ENCODE measurements at places on chromosomes 4 and X. TPM values are rescaled to one million over a fixed set of nuclear protein-coding genes. Genes with fewer than 3 reads are reported as not detected.

FOXO4 gene
- 9.4 TPM for total RNA-seq

ATP8A1 gene
- 59.2 TPM for total RNA-seq

MAGED2 gene
- 339 TPM for total RNA-seq

TMPRSS11D gene
- not detected for total RNA-seq

H2BW2 gene
- total RNA-seq, result not detected

GSTCD gene
- total RNA-seq, result 24.2 TPM

SOWAHB gene
- total RNA-seq, result 3.9 TPM

HOPX gene
- 45.9 TPM for total RNA-seq

OCIAD1 gene
- 134 TPM for total RNA-seq

TDO2 gene
- total RNA-seq, result 3.9 TPM

OCIAD2 gene
- 5.9 TPM for total RNA-seq

GPR34 gene
- 27.5 TPM for total RNA-seq

RBM41 gene
- 33.2 TPM for total RNA-seq

PCDH18 gene
- total RNA-seq, result 227 TPM

SLC26A1 gene
- total RNA-seq, result 0.05 TPM

NPY1R gene
- total RNA-seq, result 5.1 TPM

NSDHL gene
- 6.2 TPM for total RNA-seq

FGF13 gene
- total RNA-seq, result 59.1 TPM

FGD1 gene
- total RNA-seq, result 5.7 TPM

SGMS2 gene
- 36.6 TPM for total RNA-seq

ARMCX5 gene
- 24.3 TPM for total RNA-seq

UVSSA gene
- total RNA-seq, result 13.0 TPM

STPG2 gene
- 1.0 TPM for total RNA-seq

TEX13C gene
- total RNA-seq, result not detected
